Activated T-cell treated with anti-CD3 and anti-CD28 coated beads, Interleukin-2, amount 50 U/mL, for 4 hours (primary cell): ENCODE measurements at places on chromosomes 1 and 21.

DNA sequence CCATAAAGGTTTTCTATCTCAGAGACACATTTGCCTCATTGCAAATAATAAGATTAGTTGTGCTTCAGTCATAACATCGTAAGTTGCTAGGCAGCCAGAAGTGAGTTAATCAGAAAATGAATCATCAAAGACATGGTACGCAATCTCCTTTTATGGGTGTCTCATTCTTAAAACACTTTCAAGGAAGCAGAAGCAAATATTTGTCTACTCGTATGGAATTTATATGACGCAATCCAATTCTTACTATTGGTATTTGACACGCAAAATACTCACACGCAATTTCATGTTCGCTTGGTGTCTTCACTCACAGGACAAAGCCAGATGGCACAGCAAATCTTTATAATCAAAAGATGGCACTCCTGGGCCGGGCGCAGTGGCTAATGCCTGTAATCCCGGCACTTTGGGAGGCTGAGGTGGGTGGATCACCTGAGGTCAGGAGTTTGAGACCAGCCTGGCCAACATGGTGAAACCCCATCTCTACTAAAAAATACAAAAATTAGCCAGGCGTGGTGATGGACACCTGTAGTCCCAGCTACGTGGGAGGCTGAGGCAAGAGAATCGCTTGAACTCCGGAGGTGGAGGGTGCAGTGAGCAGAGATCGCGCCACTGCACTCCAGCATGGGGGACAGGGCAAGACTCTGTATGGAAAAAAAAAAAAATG is 56.4 kb downstream of the HLCS start:
- no peak for DNase-seq

DNA sequence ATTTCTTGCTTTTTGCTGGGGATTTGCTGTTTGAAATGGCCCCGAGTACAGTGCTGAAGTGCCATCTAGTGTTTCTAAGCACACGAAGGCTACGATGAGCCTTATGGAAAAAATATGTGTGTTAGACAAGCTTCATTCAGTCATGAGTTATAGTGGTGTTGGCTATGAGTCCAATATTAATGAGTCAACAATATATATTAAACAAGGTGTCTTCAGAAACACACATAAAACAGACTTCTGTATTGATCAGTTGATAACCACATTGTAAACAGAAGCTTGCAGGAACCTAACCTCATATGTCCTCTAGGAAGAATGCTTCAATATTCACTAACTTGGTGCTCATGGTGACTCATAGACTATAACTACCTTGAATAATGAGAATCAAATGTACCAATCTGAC is 1.7 kb upstream of the GJB5 start:
- no peak for DNase-seq

GRCh38 chr1:162695687-162696086 is 63.4 kb downstream of the DDR2 start:
- no peak for DNase-seq

DNA sequence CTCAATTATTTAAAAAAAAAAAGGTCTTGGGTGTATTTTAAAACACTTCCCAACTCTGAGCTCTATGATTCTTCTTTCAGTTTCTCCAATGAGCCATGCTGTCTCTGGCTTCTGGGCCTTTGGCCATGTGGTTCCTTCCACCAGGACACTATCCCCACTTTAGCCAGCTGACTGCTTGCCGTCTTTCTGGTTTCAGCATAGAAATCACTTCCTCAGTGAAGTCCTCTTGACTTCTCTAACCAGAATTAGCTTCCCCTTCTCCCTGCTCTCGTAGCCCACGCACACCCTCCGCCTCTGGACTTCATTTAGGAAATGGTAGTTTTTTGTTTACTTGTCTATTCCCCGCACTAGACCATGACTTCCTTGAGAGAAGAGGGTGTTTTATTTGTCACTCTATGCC is 1.1 kb upstream of the DIO1 start:
- no peak for DNase-seq

DNA sequence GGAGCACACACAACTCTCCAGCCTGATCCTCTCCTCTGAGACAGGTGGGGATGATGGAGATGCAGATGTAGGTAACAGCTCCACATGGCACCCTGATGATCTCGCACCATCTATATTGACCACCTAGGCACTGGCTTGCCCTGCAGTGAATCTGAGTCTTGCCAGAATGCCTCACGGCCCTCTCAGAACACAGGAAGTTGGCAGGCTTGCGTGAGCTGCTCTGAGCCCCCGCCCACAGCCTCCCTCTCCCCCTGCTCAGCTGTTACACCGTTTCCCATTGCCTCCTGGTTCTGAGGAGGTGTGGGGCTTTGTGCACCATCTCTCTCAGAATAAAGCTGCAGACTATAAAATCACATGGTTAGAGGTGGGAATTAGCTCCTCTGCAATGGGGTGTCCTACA is 48.0 kb downstream of the URB2 start:
- DNase-seq, result no peak

DNA sequence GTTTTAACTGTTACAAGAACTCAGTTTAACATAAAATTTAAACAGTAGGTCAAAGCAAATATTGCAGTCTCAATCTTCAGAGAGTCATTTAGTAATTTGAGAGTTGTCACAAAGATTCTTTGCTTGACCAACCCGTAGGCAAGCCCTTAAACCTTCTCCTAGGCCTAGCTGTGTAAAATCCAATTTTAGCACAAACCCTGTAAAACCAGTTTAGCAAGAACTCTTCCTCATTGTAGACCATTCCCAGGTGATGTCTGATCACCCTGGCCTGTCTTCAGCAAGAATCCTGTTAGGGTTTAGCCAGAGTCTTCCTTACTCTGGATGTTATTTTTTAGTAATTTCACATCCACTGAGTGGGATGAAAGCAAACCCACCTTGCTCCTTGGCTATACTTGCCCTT is 30.1 kb downstream of the LRIG2 start:
- no peak for DNase-seq

DNA sequence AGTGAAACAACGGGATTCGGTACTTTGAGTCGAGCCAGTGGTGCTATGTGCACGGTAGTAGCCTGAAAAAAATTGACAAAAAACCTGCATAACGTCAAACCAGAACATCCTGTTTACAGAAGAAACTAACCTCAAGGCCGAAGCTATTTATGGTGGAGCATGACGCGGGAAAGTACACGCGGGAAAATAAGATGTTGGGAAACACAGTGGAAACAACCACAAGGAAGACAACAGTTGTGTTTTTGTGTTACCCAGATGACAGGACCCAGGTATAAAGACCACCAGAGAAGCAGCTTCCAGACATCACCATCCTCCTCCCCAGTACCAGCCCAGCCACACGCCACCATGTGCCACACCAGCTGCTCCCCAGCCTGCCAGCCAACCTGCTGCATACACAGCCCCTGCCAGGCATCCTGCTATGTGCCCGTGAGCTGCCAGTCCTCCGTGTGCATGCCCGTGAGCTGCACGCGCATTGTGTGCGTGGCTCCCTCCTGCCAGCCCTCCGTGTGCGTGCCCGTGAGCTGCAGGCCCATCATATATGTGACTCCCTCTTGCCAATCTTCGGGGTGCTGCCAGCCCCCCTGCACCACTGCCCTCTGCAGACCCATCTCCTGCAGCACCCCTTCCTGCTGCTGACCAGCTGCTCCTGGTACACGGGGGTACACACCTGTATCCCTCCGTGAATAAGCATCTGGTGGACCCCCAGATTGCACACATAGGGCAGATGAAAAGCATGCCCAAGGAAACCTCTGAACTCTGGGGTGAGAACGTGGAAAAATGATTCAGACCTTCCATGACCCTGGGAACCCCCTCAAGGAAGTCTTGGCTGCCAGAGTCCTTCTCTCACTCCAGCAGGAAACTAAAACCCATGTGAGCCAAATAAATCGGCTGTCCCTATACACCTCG is at the start of gene KRTAP12-3:
TSS of gene KRTAP12-3 (plus strand) at position 298 of the 906 bp plus-strand sequence. CDS start at position 346, 48 bp downstream.
- no peak for DNase-seq

DNA sequence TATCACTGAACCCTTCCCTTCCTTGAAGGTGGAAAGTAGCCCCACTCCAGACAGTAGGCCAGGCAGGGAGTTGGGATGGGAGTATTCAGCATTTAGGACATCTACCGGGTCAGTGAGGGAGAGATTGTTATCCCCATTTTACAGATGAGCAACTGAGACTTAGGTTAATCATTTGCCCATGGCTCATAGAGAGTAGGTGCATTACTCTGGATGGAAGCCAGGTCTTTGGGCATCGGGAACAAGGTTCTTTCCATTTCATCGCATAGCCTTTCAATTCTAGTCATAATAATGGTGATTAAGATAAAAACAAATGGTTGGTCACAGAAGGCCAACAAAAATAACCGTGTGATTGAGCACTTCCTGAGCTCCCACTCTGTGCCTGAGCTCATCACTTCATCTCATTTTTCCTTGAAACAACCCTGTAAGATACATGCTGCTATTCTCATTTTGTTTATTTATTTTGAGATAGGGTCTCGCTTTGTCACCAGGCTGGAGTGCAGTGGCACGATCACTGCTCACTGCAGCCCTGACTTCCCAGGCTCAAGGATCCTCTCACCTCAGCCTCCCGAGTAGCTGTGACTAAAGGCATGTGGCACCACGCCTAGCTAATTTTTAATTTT is 64.8 kb downstream of the NAV1 start:
- DNase-seq, result no peak

DNA sequence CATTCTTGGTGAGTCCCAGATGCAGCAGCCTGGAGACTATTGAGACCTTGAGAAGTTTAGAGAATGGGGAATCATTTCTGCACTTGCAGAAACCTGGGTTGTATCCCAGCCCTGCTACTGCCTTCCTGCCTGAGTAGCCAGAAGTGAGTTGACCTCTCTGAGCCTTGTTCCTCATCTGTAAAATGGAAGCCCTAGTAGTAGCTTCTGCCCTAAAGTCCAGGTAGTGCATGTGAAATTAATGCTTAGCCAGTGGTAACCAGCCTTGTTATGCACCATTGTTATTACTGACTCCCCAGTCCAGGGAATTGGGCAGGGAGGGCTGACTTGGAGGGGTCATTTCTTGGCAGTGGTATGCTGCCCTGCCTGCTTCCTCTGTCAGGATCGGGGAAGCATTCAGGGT is 5.6 kb downstream of the SESN2 start:
- no peak for DNase-seq

- DNase-seq, result peak; percentile 5
These were observed 225.4 kb upstream of the NRIP1 start for GRCh38 chr21:15289896-15290841.

DNA sequence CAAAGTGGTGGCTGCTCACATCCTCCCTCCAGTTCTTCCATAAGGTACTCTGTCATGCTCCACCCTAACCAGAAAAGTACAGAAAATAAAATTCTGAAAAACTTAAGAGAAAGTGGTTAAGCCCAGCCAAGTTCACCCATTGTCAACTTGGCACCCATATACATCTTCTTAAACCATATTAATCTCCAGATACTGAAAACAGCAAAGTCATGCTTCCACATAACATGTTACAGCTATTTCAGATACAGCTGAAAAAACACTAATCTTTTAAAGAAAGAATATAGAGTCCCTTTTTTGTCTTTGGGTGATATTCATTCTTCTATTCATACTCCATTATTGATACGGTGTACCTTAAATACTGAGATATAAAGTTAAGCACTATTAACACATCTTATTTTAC is 577.8 kb downstream of the KCNT2 start:
- no peak for DNase-seq
